ENCODE measurements at places on chromosomes 5 and 9. TPM values are rescaled to one million over a fixed set of nuclear protein-coding genes. Genes with fewer than 3 reads are reported as not detected.

Gene BBLN
- total RNA-seq = 102 TPM

Gene PCDHB15
- not detected for total RNA-seq

DNA sequence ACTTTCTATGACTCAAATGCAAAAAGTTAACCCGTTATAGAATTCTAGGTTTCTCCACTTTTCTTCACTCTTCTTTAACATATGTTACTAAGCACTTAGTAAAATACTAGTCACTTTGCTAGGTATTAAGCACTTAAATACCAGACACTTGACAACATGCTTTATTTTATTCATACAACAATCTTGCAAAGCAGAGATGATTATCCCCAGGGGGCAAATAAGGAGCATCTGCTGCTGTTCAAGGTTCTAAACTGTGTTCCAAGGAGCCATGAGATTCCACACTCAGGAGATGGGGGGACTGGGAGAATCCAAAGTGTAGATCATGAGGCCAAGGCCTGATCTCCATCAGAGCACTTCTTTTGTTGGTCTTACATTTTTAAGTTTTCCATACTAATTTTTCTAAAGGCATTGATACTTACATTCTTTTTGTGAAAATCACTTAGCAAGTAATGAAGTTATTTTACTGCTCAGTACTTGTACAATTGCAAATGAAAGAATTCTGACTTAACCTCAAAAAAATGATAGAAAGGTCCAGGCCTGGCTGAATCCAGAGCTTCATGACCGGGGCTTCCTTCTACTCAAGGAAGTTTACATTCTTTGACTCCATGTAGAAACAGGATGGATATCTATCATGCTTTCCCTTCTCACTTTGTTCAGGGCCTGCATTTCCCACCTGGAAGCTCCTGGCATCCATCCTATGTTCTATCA lies 504.4 kb upstream of the WWC1 start:
- no peak for DNase-seq

DNA sequence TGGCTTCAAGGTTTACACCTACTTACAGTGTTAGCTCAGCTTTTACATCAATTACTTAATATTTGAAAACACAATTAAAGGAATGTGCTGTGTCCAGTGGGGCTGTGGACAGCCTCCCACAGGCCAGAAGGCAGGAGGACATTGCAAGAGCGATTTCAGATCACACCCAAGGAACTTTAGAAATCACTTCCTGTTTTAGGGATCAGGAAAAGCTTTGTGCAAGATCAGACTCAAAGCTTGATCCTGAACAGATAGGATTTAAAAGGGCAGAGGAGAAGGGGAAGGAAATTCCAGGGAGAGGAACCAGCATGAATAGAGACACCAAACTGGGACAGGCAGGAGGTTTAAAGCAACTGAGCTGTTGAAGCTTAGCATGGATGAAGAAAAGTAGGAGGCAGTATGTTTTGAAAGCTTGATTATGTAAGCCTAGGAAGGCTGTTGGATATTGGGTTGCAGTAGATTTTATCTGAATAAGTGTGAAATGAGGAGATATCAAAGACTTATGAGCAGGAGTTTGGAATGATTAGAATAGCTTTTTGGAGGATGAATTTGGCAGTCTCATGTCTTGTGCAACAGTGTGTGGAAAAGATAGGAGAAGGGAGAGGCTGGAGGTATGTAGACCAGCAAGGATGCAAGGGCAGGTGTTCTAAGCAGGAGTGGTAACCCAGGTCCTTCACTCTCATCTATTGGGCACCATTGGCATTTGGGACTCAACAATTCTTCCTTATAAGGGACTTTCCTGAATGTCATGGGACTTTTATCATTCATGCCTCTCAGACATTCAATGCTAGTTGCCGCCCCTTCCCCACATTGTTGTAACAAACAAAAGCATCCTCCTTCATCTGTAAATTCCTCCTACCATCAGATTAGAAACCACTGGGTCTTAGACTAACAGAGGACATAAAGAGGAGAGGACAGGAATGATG lies 123.5 kb downstream of the TARS1 start:
- no peak for DNase-seq

Data from GM12878 (cell line).